RWPE2 (cell line): ENCODE measurements at places on chromosomes 12 and 14.
A peak's percentile ranks its signal among the peaks of the same experiment; 100 is the strongest.

DNA sequence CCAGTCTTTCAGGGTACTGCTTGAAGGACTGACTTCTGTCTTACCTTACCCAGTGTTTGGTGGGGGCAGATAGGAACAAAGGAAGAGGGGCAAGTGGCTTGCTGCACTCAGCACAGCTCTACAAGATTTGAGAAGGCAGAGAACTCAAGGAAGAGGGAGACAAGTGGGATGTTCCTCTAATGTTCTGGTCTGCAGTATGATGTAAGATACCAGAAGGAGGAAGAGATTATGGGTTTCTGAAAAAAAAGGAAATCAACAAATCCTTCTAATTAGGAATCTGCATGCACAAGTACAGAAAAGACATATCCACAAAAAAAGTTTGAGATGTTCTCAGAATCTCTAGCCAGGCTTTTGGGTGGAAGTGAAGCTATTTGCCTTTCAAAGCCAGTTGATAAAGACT, 37.1 kb downstream of the USP15 start:
- DNase-seq, result no peak
- no peaks in the 10 kb centered on the region for H3K27me3 ChIP-seq
- H3K36me3 ChIP-seq, result peaks cover 37% of the 10 kb centered on the region
- no peak overlapping the region for H3K27ac ChIP-seq

DNA sequence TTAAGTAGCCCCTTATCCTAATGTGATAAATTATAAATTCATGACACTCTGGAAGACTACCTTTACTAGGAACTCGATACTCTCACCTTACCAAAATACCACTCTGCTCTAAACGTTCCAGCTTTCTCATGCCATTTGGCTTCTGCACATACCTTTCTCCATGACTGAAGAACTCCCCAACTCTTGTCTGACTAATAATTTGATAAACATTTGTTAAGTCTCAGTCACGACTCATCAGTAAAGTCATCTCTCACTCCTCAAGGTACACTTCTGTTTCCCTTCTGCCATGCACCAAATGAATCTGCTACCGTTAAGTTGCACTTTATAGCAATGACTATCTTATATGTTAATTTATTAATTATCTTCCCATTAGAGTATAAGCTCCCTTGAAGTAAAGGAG, 498.3 kb upstream of the NOVA1 start:
- DNase-seq, result no peak
- H3K27me3 ChIP-seq, result peaks cover 10% of the 10 kb centered on the region
- no peak overlapping the region for H3K27ac ChIP-seq
- no peaks in the 10 kb centered on the region for H3K4me1 ChIP-seq
- no peak overlapping the region for H3K4me3 ChIP-seq
- no peaks in the 10 kb centered on the region for H3K36me3 ChIP-seq

DNA sequence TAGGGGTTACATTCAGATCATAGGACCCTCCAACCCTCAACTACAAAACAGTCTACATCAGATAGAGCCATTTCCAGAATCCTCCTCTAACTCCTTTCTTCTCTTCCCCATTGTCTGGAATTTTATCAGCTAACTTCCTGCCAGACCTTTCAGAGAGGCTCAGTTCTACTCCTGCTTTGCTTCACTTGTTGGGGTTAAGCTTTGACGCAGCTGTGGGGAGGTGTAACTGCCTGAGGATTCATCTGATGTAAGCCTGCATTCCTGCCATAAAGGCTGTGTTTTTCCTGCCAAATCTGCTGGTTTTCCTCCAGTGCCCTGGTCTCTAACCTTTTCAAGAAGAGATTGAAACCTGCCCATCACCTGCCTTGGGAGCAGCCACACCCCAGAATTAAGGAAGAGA, 16.9 kb downstream of the DHRS2 start:
- H3K27ac ChIP-seq, result no peak overlapping the region
- H3K4me3 ChIP-seq, result no peak overlapping the region
- H3K4me1 ChIP-seq, result no peaks in the 10 kb centered on the region
- peak; percentile 3 for DNase-seq
- no peaks in the 10 kb centered on the region for H3K36me3 ChIP-seq

- no peaks in the 10 kb centered on the region for H3K4me1 ChIP-seq
- H3K27me3 ChIP-seq, result peaks cover 12% of the 10 kb centered on the region
- no peak overlapping the region for H3K4me3 ChIP-seq
- no peaks in the 10 kb centered on the region for H3K36me3 ChIP-seq
- H3K27ac ChIP-seq, result no peak overlapping the region
These were observed 5.3 kb upstream of the TSPAN8 start for GRCh38 chr12:71162832-71163763.

- no peaks in the 10 kb centered on the region for H3K36me3 ChIP-seq
- peaks cover 13% of the 10 kb centered on the region for H3K4me1 ChIP-seq
- no peaks in the 10 kb centered on the region for H3K27me3 ChIP-seq
- no peak overlapping the region for H3K4me3 ChIP-seq
These were observed 11.1 kb downstream of the KIF21A start for GRCh38 chr12:39431797-39432196.

GRCh38 chr14:39984323-39984722, 552.1 kb upstream of the FBXO33 start:
- no peak for DNase-seq
- H3K36me3 ChIP-seq, result no peaks in the 10 kb centered on the region
- H3K4me1 ChIP-seq, result no peaks in the 10 kb centered on the region
- no peak overlapping the region for H3K27ac ChIP-seq

DNA sequence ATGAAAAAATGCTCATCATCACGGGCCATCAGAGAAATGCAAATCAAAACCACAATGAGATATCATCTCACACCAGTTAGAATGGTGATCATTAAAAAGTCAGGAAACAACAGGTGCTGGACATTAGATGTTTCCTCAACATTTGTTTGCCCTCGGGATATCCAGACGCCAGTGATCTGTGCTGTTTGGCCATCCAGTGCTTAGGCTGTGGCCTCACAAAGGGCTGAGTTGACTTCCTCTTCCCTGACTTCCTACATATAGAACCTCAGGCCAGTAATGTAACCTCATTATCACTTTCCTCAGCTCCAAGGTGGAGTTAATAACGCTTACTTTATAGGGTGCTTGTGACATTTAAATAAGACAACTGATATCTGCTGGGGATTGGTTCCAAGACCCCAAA, 51.8 kb downstream of the SLC15A5 start:
- H3K27me3 ChIP-seq, result no peaks in the 10 kb centered on the region
- no peak overlapping the region for H3K27ac ChIP-seq
- DNase-seq, result no peak
- H3K4me1 ChIP-seq, result no peaks in the 10 kb centered on the region
- H3K4me3 ChIP-seq, result no peak overlapping the region

- H3K36me3 ChIP-seq, result no peaks in the 10 kb centered on the region
- no peak overlapping the region for H3K27ac ChIP-seq
- H3K4me3 ChIP-seq, result no peak overlapping the region
- peaks cover 17% of the 10 kb centered on the region for H3K4me1 ChIP-seq
These were observed 25.4 kb downstream of the PPM1A start for GRCh38 chr14:60274448-60274847.

DNA sequence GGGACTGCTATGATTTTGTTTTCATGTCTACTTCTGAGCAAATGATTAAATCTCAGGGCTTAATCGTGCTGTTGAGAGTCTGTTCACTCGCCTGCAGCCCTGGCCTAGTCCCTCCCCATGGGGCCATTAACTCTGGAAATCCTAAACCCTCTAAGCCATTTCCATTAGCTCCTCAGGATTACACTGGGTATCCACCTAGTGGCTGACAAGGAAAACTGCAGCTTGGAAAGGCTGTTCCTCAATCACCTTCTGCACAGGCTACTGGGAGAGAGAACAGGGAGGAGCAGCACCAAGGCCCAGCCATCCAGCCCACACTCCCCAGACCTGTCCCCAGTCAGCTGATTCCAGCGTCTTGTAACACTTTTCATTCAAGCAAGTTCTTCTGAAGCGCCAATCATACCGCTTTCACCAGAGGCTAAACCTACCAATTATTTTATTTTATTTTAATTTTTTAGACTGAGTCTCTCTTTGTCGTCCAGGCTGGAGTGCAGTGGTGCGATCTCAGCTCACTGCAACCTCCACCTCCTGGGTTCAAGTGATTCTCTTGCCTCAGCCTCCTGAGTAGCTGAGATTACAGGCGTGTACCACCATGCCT, 48.7 kb downstream of the NEUROD4 start:
- H3K4me3 ChIP-seq, result no peak overlapping the region
- H3K27me3 ChIP-seq, result peaks cover 18% of the 10 kb centered on the region
- DNase-seq, result no peak
- H3K4me1 ChIP-seq, result no peaks in the 10 kb centered on the region
- H3K27ac ChIP-seq, result no peak overlapping the region

DNA sequence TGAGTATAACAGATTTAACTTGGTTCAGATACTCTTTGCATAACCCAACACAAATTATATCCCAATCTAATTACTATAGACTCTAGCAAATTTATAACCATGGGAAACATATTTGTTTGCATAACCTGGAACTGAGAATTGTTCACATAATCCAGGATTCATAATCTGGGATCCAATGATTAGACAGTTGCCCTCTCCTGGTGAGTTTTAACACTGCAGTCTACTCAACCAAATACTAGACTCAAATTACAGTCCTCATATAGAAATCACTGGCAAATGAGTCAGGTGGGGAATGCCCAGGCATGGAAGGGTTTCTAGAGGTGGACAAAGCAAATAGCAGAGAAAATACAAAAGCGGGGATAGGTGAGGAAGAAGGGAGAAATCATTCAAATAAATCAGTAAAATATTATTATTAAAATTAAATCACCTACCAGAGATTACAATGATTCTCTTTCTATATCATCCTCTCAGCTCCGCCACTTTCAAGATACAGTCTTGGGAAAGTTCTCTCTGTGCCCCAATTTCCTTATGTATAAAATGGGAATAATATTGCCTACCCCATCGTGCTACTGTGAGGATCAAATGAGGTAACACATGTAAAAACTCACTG, 9.4 kb downstream of the GCH1 start:
- no peak overlapping the region for H3K27ac ChIP-seq
- H3K36me3 ChIP-seq, result no peaks in the 10 kb centered on the region
- H3K4me1 ChIP-seq, result peaks cover 12% of the 10 kb centered on the region
- no peak overlapping the region for H3K4me3 ChIP-seq

DNA sequence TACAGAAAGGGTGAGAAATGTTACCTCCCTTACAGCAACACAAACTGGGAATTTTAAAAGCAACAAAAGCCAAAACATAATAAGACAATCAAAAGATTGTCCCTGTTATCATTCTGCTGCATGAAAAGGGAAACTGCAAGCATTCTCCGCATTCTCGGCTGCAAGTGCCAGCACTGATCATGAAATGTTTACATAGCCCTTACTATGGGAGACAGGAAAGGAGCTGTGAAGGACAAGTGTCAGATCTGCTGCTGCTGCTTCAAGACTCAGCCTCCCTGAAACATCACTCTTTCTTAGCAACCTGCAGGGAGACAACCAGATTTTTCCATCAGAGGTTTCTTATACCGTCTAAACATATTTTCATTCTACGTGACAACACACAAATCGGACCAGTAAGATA, 20.1 kb downstream of the DENND5B start:
- no peak for DNase-seq
- no peak overlapping the region for H3K27ac ChIP-seq
- H3K4me1 ChIP-seq, result peaks cover 13% of the 10 kb centered on the region
- no peaks in the 10 kb centered on the region for H3K27me3 ChIP-seq
- H3K4me3 ChIP-seq, result no peak overlapping the region
- H3K36me3 ChIP-seq, result no peaks in the 10 kb centered on the region

DNA sequence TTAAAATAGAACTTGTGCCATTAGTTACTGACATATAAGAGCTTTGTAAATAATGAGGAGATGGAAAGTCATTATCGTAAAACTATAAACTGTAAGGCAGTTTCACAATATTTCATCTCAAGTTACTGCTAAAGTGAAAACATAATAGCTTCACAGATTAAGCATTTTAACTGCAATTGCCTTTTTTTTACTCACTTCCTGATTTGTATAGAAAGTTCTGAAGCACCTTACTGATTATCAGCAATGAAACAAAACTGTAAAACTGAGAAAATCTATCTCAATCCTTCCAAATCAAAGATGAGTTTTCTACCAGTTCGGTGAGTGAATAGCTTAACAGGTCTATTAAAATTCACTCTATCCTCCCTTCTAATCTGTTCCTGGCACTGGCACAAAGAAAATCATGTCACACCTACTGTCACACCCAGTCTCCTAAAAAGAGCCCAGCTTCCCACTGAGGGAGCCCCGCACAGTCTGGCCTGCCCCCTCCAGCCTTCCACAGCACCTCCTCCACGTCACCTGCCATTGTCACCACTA, 161.4 kb upstream of the ABCD2 start:
- H3K4me3 ChIP-seq, result no peak overlapping the region
- no peak for DNase-seq
- no peaks in the 10 kb centered on the region for H3K27me3 ChIP-seq
- no peaks in the 10 kb centered on the region for H3K36me3 ChIP-seq
- H3K4me1 ChIP-seq, result no peaks in the 10 kb centered on the region

DNA sequence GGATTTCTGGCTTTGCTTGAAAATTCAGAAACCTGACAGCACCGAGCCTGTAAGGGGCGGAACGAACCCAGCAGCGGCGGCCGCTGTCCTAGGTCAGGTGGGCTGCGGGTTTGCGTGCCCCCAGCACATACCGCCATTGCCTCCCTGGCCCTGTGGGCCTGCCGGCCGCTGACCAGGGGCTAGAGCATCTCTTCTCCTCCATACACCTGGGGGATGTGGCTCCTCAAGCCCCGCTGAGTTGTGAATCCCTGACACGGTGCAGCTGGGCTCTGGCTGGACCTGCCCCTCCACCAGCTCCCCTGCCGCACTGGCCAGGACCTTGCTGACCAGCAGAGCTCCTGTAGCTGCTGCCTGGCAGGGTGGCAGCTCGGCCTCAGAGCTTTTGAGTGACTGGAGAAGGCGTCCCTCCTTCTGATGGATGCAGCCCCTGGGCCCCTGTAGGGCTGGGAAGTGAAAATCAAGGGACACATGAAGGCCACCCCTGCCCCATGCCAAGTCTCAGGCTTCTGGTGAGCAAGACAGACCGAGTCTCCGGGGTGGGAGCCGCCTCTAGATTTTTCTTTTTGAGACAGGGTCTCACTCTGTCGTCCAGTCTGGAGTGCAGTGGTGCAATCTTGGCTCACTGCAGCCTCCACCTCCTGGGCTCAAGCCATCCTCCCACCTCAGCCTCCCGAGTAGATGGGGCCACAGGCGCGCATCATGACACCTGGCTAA, 184.9 kb upstream of the SFSWAP start:
- H3K27me3 ChIP-seq, result peaks cover 6% of the 10 kb centered on the region
- no peaks in the 10 kb centered on the region for H3K4me1 ChIP-seq
- no peak overlapping the region for H3K4me3 ChIP-seq
- DNase-seq, result no peak

- no peak for DNase-seq
- no peaks in the 10 kb centered on the region for H3K4me1 ChIP-seq
- H3K27me3 ChIP-seq, result no peaks in the 10 kb centered on the region
- H3K36me3 ChIP-seq, result no peaks in the 10 kb centered on the region
- H3K4me3 ChIP-seq, result no peak overlapping the region
These were observed 32.0 kb downstream of the DCP1B start for GRCh38 chr12:1972260-1972659.

GRCh38 chr12:4293299-4293965, 19.9 kb downstream of the CCND2 start:
- no peak overlapping the region for H3K4me3 ChIP-seq
- no peak overlapping the region for H3K27ac ChIP-seq
- no peaks in the 10 kb centered on the region for H3K27me3 ChIP-seq
- no peak for DNase-seq
- H3K36me3 ChIP-seq, result peaks cover 100% of the 10 kb centered on the region
